A549 treated with dexamethasone at 1 μM for 4 hours (cell line): ENCODE measurements at places on chromosomes 3 and 15. TPM values are rescaled to one million over a fixed set of nuclear protein-coding genes. Genes with fewer than 3 reads are reported as not detected.

The TTLL13 gene
- total RNA-seq = 0.09 to 0.25 TPM (median 0.12 TPM) in 5 replicates

The AADAC gene
- total RNA-seq = 9.0 to 12.4 TPM (median 11.0 TPM) in 5 replicates

The ARHGEF26 gene
- 10.9 to 15.3 TPM (median 12.3 TPM) in 5 replicates for total RNA-seq

The UTS2B gene
- 0.07 to 0.12 TPM (median 0.07 TPM) in 3 of 5 replicates, not detected in the others for total RNA-seq

The ALDH1A3 gene
- 16.7 to 26.3 TPM (median 22.4 TPM) in 5 replicates for total RNA-seq

The FURIN gene
- total RNA-seq = 41.5 to 69.8 TPM (median 61.8 TPM) in 5 replicates

The IGSF11 gene
- total RNA-seq = 3.6 to 5.4 TPM (median 5.1 TPM) in 5 replicates

The GPR62 gene
- total RNA-seq = not detected in 5 replicates

The ATP13A5 gene
- total RNA-seq = not detected in 5 replicates

The CTXN2 gene
- 0.02 to 0.05 TPM (median 0.03 TPM) in 3 of 5 replicates, not detected in the others for total RNA-seq

The MOBP gene
- total RNA-seq = 0.03 to 0.15 TPM (median 0.08 TPM) in 5 replicates

The MCTP2 gene
- total RNA-seq = not detected in 5 replicates

The TM4SF4 gene
- 27.3 to 44.6 TPM (median 35.9 TPM) in 5 replicates for total RNA-seq

The RASGRF1 gene
- 0.19 to 0.34 TPM (median 0.25 TPM) in 5 replicates for total RNA-seq
